Stimulated activated CD8-positive, alpha-beta memory T cell treated with anti-CD3 and anti-CD28 coated beads, Interleukin-4, amount 100 ng/mL, for 48 hours (primary cell): ENCODE measurements at places on chromosomes 5 and 9.

DNA sequence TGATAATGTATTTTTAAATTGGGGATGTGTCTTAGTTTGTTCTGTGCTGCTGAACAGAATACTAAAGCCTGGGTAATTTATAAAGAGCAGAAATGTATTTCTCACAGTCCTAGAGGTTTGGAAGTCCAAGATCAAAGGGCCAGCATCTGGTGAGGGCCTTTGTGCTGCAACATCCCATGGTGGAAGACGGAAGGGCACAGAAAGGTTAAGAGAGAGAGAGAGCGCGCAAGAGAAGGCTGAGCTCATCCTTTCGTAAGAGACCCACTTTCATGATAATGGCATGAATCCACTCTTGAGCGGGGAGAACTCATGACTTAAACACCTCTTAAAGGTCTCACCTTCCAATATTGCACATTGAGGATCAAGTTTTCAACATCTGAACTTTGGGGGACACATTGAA is 79.1 kb upstream of the GOLM1 start:
- no peak for DNase-seq

GRCh38 chr5:54835647-54836046 is 149.7 kb downstream of the ESM1 start:
- no peak for DNase-seq

GRCh38 chr9:72588336-72588735 is 66.9 kb downstream of the TMC1 start:
- no peak for DNase-seq

DNA sequence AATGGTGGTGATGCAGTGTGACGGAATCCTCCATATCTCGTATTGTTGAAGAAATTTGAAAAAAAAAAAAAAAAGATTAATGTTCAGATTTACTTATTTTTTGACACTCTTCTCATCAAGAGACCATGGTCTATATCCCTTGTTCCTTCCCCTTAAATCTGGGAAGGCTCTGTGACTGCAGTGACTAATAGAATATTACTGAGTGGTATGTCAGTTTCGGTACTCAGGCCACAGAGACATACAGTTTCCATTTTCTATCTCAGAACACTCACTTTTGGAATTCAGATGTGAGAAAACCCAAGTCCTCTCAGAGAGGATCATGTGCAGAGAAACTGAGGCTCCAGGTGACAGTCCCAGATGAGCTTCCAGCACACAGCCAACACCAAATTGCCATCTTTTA is 1193.5 kb downstream of the DTWD2 start:
- DNase-seq, result no peak

DNA sequence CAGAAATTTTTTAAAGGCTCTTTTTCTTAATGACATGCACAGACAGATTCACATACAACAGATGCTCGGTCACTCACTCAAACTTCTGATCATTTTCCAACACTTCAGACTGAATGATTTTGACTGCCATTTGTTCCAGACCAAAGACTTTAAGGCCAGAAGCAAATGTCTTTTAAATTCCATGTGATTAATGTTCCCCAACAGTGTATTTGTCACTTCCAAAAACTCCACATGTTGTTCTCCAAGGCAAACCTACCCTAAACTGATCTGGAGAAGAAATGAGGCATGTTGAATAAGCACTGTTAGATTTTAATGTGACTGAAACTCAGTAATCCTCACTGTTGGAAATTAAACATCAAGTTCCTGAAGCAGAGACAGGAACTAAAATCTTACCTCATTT is 366.7 kb downstream of the GABRG2 start:
- no peak for DNase-seq

- no peak for DNase-seq
Observed at GRCh38 chr5:62017092-62017491, 288.9 kb upstream of the KIF2A start.

DNA sequence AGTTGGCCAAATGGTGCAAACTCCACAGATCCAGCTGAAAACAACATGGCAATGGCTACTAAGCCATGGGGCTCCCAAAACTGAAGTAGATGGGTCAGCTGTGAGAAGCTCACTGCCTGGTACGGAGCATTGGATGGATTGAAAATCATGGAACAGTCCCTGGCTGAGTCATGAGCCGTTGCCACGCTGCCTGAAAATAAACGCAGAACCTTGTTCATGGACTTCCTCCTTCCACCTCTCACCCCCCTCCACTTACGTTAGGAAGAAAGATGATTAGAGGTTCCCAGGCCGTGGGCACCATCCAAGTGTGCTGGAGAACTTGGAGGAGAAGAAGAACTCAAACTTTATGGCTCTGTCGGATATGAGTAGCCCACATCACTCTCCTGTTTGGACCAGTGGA is 6.8 kb upstream of the DIPK1B start:
- DNase-seq, result no peak

- no peak for DNase-seq
Observed at GRCh38 chr5:80143491-80143890, 108.3 kb downstream of the THBS4 start.

- DNase-seq, result no peak
Observed at GRCh38 chr9:93182572-93182971, 1.4 kb upstream of the WNK2 start.

DNA sequence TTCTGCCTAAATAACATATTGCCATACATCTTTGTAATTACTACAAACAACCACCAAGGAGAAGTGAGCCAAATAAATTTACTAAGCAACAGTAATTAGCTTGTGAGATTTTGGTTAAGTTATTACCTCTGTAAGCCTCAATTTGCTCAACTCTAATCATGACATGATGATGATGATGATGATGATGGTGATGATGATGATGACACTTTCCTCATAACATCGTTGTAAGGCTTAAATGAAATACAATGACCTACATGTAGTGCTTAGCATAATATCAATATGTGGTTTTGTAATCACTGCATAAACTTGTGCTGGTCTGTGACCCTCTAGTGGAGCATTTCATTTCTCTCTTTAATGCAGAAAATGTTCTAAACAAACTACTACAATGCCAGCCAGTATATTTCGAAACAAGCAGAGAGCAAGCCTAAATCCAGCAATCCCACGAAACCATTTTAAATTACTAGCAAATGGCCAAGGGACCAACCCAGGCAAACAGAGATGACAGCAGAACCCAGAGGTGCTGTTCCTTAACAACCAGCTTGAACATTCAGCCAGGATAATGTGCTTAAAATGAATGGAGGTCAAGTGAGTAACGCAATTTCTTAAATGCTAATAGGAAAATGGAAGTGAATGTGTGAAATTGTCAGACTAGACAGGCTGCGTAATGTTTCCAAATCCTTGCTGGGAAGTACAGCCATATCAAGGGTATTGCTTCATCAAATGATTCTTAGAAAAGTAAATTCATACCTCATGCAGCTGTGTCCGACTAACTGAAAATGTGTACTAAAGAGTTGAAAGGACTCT is 281.9 kb upstream of the PUM3 start:
- DNase-seq, result no peak

- DNase-seq, result no peak
Observed at GRCh38 chr9:92945796-92946195, 1.5 kb upstream of the FGD3 start.

DNA sequence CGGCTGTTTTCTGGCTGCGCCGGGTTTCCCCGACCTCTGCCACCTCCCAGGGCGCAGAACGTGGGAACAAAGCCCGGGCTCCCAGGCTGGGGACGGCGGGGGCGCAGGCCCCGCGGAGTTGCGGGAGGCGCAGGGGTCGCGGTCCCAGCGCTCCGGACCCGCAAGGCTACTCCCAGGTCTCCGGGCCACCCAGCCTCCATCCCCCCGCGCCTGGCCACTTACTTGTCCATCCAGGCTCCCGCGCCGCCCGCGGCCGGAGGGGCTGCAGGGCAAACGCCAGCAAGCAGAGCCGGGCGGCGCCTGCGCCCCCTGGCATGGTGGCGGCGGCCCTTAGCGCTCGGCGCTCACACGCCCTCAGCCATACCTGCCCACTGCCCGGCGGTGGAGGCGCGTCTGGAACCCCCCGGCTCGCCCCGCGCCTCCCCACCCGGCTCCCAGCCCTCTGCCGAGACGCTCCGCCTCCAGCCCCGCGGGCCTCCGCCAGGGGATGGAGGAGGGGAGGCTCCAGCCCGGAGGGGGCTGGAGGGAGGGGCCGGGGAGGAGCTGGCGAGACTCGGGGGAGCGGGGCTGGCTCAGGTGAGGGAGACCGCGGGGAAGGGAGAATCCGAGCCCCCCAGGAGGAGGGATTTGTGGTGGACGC is at the start of gene ADAM19:
Gene ADAM19 (minus strand): TSS at position 395 of the 640 bp plus-strand sequence. CDS start 79 bp downstream, at position 316.
- peak; percentile 78 for DNase-seq

- DNase-seq, result no peak
Observed at GRCh38 chr9:136051453-136051836, 43.6 kb downstream of the NACC2 start.
